ENCODE measurements at places on chromosomes 4 and X.

GRCh38 chr4:175906384-175906783, 94.3 kb upstream of the GPM6A start:
- DNase-seq, result no peak

- no peak for DNase-seq
Measured at GRCh38 chr4:155854582-155855226, 11.4 kb downstream of the ASIC5 start.

DNA sequence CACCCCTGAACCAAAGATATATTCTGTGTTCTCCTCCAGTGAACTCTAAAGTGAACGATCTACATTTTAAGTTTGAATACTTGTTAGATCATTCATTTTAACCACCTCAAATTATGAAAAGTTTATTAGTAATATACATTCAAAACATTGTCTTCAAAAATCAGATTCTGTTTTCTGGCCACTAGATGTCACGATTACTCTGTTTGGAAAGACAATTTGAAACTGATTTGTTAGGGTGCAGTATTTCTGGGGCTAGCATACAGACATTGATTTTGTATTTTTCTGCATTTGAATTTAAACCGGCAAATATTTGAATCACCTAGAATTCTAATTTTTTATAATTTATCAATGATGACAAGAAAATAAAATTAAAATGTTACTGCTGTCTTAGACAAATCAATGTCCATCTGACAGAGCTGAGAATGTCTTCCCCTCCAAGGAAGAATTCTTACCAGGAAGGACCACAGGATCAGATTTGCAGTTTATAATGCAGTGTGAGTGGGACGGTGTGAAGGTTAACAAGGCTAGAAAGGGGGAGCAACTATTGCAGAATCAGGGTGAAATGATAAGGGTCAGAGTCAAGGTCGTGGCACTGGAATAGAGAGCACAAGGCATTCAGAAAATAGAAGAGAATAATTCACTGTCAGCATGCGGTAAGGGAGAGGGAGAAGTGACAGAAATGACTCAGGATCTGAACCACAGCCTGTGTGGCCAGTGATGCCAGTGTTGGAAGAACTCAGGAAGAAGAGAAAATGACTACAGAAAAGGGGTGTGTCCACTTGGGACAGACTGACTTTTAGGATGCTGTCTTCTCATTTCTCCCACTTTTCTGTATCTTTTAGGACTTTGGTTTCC, 91.6 kb downstream of the ANXA10 start:
- no peak for DNase-seq

DNA sequence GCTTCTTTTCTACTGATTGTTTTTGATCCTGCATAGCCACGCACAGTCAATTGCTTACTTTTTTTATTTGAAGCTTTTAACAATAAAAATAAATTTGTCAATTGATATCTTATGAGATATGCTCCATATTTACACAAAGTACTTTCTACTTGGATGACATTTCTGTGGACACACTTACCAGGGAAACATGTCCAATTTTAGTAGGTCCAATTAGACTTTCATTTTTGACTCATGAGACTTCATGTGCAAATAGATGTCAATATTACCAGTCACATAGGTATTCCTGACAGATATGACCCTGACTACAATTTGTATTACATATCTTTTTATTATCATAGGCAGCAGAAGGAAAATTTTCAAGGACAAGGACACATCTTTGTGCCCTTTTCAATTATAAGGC, 219.9 kb upstream of the ANKRD50 start:
- no peak for DNase-seq

GRCh38 chr4:86306816-86307215, 53.0 kb downstream of the MAPK10 start:
- DNase-seq, result no peak

- no peak for DNase-seq
Measured at GRCh38 chrX:31464306-31464915, 392.6 kb upstream of the FTHL17 start.

DNA sequence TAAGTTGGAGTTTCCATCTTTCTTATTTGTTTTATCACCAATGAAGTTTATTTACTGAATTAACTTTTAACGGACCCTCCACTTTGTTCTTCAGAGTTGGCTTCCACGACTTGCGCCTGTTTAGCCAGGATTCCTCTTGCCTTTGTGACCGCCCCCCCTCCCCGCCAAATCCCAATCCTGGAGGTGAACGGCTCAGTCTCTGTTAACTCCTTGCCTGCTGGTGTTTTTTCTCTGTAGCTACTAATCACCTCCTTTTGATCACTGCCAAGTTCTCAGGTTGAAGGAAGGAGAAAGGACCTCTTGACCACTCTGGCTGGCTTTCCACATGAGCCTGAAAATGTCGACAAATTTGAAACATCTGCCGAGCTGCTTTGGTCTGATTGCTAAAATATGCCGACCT, 46.8 kb upstream of the BCOR start:
- no peak for DNase-seq

GRCh38 chr4:80101071-80101791, 28.2 kb upstream of the ANTXR2 start:
- DNase-seq, result no peak

- DNase-seq, result no peak
Measured at GRCh38 chr4:17809667-17810066, 890 bp downstream of the DCAF16 start.

DNA sequence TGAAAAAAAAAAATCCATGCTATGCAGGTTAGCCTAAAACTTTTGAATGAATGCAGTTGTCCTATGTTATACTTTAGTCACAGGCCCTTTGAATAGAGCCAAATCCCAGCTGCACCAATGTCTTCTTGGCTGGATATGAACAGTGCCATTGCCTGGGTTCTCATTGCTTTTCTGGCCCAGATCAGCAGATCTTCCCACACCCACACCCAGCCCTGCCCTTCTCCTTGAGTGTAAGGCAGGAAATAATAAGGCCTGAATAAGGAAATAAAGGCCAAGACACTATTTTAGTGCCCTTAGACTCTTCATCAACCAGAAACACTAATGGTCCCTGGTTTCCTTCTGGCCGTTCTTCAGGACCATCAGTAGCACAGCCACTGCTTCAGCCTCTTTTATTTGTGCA, 66.6 kb downstream of the USP38 start:
- no peak for DNase-seq

DNA sequence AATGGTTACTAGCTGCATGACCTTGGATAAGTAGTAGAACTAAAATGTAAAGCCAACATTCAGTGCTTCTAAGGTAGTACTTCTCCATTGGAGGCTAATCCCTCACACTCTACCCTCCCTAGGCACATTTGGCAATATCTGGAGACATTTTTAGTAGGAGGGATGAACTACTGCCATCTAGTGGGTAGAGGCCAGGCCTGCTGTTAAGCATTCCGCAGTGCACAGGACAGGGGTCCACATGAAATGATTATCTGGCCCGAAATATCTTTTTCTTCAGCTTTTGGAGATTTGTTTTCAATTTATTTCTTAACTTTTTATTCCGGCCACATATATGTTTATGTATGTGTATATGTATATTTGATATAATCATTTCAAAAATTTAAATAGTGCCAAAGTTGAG, 36.0 kb upstream of the SPANXC start:
- DNase-seq, result no peak

DNA sequence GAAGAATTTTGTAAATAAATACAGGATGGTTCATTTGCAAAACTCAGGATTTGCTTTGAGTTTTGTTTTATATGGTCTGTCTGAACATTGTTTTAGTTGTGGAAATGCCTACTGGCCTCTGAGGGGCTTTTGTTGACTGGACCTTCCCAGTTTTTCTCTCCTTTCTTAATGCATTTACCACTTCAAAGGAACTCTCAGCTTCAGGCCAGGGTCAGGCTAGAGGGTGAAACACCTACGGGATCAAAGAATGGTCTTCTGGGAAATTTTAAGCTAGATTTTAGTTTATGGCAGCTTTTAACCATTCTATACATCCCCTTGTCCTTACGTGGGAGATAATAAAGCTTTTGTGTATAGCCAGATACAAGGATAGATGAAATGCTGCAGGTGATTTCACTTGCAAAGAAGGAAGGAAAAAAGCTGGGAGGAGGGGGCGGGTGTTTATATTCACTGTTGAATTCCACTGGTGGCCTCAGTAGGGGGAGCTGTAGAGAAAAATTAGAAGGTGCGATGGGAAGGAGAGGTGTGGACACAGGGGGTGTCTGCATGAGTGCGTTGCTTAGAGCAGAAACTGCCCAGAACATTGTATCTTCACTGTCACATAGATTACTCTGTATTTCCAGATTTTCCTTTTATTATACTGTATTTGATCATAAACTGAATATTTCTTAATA, 151.8 kb downstream of the TSPAN5 start:
- DNase-seq, result no peak

- DNase-seq, result no peak
Measured at GRCh38 chrX:96379951-96380350, 304.7 kb upstream of the DIAPH2 start.

GRCh38 chr4:14867847-14868246, 134.4 kb upstream of the CPEB2 start:
- DNase-seq, result no peak

DNA sequence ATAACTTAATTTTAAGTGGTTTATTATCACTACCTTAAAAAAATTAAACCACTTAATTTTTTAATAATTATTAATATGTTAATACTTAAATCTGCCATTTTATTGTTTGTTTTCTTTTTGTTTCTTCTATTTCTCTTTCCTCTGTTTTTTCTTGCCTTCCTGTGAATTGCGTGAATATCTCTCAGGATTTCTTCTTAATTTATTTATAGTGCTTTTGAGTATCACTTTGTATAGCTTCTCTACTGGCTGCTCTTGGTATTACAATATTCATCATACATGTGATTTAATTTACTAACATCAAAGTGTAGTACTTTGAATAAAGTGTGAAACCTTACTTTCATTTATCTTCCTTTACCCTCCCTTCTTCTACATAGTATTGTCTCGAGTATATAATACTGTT, 349.5 kb upstream of the CPXCR1 start:
- no peak for DNase-seq

- peak; percentile 43 for DNase-seq
Measured at GRCh38 chrX:72366701-72367454, 61.2 kb upstream of the CITED1 start.

DNA sequence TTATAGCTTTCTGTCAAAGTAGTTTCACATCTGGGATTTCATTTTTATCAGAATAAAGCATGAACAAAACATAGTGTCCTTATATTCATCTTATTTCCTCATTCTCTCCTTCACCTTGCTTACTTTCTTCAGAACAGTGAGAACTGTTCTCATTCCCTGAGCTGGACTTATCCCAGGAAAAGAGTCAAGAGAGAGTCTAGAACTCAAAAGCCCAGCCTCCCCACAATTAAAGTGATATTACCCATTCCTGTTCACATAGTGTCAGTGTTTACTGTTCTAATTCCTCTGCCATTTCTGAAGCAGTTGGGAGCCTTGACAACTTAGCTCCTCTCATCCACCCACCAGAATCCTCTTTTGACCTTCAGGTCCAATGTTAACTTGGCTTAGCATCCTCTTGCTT, 42.9 kb downstream of the RASSF6 start:
- no peak for DNase-seq

DNA sequence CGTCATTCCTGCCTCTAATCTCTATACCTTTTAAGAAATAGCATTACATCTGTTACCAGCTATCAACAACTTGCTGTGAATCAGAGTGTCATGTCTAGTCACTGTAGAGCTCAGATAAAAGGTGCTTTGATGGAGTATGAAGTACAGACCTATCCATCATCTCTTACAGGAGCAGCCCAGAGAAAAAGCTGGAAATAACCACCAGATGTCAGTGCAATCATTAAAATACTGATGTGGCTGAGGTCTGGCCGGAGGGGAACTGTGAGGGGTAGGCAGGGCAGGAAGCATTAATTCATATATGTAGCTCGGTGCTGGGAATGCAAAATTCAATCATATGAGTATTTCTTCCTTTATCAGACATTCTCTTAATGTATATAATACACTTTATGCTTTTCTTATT, 100.6 kb downstream of the AKAP4 start:
- DNase-seq, result no peak

DNA sequence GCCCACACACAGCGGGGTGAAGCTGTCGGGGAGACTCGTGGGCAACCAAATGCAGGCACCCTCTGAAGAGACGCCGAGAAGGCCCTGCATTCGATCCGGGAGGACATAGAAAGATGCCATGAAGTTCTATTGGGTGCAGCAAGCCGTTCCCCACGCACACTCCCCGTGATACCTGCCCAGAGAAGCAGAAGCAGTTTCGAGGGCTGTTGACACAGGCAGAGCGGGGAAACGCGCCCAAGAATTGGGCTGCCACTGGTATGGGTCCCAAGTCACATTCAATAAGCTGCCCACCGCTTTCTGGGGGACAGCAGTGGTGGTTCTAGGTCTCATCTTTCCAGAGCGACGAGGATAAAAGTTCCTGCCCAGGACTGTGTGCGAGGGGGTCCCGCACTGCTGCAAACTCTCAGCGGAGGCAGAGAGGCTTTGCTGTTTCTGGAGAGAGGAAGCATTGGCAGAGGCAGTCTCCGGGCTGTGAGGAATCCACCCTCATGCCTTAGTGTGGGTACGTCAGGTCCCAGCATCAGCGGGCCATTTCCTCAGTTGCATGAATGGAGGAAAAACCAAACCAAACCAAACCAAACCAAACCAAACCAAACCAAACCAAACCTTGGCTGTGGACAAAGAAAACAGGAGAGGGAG, 10.1 kb downstream of the PITX2 start:
- DNase-seq, result no peak

- no peak for DNase-seq
Measured at GRCh38 chrX:24553011-24553410, 87.9 kb downstream of the PDK3 start.

Data from NCI-H2081 treated with DMSO at 0.1 percent for 48 hours (cell line).